ENCODE measurements at places on chromosomes 16 and 17.

- no peak for DNase-seq
These were observed 36.0 kb upstream of the MRTFB start for GRCh38 chr16:14035092-14035491.

DNA sequence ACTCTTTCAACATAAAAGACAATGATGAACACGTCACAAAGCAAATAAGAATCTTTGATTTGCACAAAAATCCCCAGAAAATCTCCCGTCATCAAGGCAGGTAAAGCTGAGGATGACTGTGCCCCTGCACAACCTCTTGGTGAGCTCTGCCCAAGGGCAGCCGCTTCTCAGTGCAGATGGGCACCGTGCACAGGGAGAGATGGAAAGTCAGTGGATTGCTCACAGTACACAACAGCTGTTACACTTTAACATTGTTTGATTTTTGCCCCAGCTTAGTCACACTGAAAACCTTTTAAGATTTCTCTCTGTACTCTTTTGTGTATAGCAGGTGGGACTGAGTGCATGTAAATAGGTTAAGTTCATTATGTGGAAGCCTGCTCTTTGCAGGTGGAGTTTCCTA is 104.2 kb downstream of the CDK5R1 start:
- DNase-seq = no peak

DNA sequence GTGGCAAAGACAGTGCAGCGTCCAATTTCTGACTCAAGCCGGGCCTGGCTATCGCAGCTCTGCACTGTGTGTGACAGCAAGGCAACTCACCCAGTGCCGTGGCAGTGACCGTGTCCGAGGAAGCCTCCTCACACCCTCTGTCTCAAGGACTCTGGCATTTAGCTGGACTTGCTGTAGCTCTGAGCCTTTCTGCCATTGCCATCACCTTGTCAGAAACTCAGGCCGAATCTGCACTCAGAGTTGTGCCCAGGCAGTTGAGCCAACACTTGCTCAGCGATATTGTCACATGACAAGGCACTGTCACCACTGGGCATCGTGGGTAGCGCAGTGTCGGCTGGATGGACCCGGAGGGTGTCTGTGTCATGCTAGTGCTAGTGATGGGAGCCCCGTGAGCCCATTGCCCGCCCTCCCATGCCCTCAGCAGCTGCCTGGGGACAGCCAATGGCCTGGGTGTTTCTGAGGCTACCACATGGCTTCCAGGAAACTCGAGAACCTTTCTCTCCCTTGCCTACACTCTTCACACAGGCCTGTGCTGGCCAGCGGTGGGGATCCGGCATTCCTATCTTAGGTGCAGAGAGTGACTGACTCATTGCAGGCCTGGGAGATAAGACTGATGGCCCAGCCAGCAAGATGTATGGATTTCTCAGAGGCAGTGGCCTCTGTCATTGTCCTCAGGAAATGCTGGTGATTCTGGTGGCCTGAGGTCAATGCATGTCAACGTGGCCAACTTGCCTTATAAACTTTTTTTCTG is 22.1 kb upstream of the STH start:
- no peak for DNase-seq

DNA sequence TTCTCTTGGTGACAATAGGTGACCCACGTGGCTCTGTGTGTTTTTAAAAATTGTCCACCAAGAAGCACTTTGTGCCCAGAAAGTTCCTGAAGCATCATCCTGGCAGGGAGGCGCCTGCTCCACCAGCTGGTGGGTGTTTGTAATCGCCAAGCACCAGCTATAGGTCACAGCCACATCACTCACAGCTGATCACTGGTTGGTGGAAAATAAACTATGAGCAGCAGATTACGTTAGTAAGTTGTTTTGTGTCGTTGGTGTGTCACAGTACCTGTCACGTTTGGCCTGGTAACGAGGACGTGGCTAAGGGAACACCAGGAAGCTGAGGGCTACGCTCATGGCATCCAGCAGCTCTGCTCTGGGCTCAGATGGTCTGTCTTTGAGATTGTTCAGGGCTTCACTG is 10.1 kb downstream of the MRM3 start:
- no peak for DNase-seq

GRCh38 chr17:46264456-46265198 is 30.3 kb upstream of the LRRC37A start:
- no peak for DNase-seq

DNA sequence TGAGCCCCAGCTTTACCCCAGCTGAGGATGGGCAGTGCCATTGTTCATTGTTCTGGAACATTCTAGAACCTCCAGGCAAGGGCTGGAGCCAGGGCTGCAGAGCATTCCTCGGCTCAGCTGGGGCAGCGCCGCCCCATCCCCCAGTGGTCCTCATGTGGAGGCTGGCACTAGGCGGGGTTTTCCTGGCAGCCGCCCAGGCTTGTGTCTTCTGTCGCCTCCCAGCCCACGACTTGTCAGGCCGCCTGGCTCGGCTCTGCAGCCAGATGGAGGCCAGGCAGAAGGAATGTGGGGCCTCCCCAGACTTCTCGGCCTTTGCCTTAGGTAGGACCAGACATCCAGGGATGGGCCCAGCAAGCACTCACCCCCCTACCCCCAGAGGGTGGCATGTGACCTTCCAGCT is at the start of gene TMEM95:
TSS of gene TMEM95 (plus strand) at position 104 of the 400 bp plus-strand sequence. CDS start at position 153, 49 bp downstream.
- no peak for DNase-seq

- DNase-seq = peak; percentile 73
These were observed 11.7 kb downstream of the ABCC1 start for GRCh38 chr16:15961060-15961511.

GRCh38 chr16:87076950-87077749 is 240.0 kb downstream of the C16orf95 start:
- peak; percentile 38 for DNase-seq

GRCh38 chr16:30060836-30061554 is 4.6 kb upstream of the ALDOA start:
- DNase-seq = no peak

GRCh38 chr17:42894283-42895184 is 6.1 kb upstream of the G6PC1 start:
- no peak for DNase-seq

DNA sequence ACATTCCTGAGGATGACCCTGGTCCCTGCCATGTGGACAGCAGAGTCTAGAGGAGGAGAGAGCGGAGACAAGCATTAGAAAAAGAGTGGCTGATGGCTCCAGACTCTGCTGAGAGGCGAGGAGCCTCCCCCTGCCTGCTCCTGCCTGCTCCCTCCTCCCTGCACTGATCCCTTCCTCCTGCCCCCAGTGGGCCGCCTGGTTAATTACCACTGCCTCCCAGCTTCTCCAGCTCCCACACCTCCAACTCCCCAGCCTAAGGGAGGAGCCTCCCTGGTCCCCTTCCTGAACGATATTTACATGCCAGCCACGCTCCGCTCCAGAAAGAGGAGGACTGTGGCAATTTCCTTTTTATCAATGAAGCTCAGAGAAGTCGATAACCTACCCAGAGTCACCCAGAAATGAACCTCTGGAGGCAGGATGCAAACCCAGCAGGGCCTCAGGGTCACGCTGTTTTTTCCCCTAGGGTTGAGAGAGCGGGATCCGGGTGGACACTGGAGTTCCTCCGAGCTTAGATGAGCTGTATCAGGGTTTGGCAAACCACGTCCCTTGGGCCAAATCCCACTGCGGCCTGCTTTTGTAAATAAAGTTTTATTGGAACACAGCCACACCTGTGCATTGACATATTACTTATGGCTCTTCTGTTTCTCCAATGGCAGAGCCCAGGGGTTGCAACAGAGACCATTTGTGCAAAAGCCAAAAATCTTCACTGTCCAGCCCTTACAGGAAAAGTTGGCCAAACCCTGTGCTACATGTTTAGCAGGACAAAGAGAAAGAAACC is 27.1 kb upstream of the JPH3 start:
- DNase-seq = no peak

DNA sequence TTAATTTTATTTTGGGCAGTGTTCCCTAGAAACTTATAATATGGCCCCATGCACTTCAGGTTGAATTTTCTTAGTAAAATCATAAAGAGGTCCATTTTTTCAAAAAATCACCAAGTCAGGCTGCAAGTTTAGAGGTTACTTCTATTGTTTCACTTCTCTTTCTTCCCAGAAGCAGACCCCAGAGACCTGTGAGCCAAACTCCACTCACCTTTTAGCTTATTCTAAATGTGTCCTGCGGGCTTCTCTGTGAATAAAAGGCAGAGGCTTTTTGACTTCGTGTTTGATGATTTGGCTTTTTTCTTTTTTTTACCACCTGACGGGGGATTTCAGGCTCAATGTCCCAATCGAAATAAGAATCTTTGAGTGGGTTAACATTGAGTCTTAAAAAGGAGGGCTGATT is 7.4 kb downstream of the PRKCB start:
- no peak for DNase-seq

DNA sequence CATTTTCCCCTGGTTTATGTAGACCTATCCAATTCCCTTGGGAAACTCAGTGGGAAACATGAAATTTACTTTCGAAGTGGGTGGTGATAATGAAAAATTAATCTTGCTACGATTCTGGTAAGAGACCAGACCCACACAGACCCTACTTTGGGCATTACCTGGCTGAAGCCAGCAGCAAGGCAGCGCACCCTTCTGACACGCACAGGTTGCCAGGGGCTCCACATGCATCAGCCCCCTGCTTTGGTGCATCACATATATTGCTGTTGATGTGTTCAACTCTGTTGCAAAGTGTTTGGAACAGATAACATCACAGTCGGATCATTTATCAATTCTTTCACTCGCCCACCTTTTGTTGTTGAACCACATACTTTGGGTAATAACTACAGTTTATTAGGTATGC is 26.6 kb downstream of the SMARCE1 start:
- no peak for DNase-seq
